Panc1 (cell line): ENCODE measurements at places on chromosomes 5 and 9. TPM values are rescaled to one million over a fixed set of nuclear protein-coding genes. Genes with fewer than 3 reads are reported as not detected.

GRCh38 chr9:126162611-126163381 is 163.8 kb upstream of the MVB12B start:
- no peaks in the 10 kb centered on the region; the same call in 1 of the 2 replicates for H3K27me3 ChIP-seq
- no peak overlapping the region for H3K27ac ChIP-seq
- no peak for DNase-seq
- H3K4me1 ChIP-seq: no peaks in the 10 kb centered on the region
- H3K4me3 ChIP-seq: no peak overlapping the region
- H3K36me3 ChIP-seq: no peaks in the 10 kb centered on the region

The NUTM2F gene
- not detected for total RNA-seq

DNA sequence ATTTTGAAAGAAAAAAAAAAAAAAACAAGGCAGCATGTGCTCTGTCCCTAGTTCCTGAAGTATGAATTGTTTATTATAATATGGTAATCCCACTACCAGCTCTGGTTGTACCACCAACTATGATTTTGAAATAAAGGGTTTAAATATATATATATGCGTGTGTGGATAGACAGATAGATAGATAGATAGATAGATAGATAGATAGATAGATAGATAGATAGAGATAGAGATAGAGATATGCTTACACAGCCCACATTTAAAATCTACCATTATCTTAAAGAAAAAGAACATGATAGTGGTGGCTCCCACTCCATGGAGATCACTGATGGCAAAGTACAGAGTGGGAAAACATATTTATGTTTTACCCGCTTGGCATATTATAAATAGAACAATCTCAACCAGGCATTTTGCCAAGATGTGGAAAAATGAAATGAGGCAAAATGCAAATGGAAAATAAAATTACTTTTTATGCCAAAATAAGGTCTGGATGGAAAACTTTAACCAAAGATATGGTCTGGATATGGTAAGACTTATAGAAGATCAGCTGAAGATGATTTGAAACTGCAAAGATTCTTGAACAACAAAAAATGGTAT is 170.0 kb downstream of the ARL15 start:
- no peak overlapping the region for H3K4me3 ChIP-seq
- no peak overlapping the region for H3K27ac ChIP-seq
- no peaks in the 10 kb centered on the region for H3K4me1 ChIP-seq
- no peak for DNase-seq
- no peaks in the 10 kb centered on the region for H3K27me3 ChIP-seq

The PCDHB10 gene
- total RNA-seq: 0.72 TPM

The STPG3 gene
- 0.26 TPM for total RNA-seq

The DRD1 gene
- 1.0 TPM for total RNA-seq

The DOCK2 gene
- total RNA-seq: 1.4 TPM

DNA sequence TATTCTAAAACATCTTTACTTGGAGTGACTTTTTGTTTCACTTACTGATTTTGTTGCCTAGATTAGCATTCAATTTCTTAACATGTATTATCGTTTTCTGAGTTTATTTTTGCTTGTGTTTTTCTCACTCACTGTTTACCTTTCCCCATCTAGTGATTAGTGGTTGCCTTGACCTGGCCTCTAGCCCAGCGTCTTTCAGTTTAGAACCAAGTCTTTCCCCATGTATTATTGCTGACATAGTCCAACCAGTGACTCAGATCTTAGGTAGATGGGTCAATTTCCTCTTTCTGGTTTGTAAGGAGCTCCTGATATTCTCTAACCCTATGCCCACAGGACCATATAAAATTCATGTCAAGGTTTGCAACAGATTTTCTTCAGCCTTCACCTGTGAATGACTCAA is 135.5 kb downstream of the PRR16 start:
- DNase-seq: no peak
- H3K4me3 ChIP-seq: no peak overlapping the region
- no peaks in the 10 kb centered on the region for H3K27me3 ChIP-seq
- no peaks in the 10 kb centered on the region for H3K4me1 ChIP-seq
- H3K27ac ChIP-seq: no peak overlapping the region

The LHFPL2 gene
- total RNA-seq: 25.8 TPM

The MAN1B1 gene
- total RNA-seq: 57.2 TPM

The RNF208 gene
- 11.5 TPM for total RNA-seq

The ANKRD31 gene
- not detected for total RNA-seq

The SOHLH1 gene
- total RNA-seq: not detected

DNA sequence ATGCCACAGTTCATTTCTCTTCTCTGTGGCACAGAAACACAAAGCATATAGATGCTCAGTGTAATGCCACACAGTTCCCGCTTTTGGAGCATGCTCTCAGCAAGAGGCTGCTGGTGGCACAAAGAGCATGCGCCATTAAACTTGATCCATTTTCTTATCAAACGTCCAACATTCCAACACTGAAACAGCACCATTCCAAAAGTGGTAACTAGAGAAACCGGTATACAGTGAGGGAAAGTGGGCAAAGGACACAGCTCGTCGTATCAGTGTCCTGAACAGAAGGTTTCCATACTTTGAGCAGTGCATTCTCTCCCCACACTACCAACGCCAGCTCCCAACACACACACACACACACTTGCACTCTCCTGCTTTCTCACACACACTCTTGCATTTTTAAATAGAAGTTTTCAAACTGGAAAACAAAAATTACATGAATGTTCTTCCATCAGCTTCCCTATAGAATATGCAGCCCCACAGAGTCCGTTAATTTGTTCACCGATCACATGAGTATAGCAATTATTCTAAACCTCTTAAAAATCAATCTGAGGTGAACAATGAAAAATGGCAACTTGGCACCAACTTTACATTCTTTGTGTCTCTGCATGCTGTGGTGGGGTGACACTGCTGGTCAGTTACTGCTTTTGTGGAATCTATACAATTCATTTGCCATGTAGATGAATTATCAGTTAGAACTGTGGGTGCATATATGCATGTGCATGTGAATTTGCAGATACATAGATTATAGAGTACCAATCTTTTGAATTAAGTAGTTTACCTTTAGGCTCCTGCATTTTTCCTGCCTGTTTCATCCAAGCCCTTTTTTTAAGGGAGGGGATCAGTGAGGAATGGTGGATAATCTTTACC is 5.7 kb downstream of the NFIB start:
- DNase-seq: no peak
- H3K4me1 ChIP-seq: no peaks in the 10 kb centered on the region; the same call in none of the 2 replicates
- H3K36me3 ChIP-seq: no peaks in the 10 kb centered on the region
- H3K27ac ChIP-seq: peak overlapping the region; percentile 82

The STRBP gene
- 40.3 TPM for total RNA-seq

GRCh38 chr5:26942481-26942880 is 95.9 kb downstream of the CDH9 start:
- no peak for DNase-seq
- H3K36me3 ChIP-seq: no peaks in the 10 kb centered on the region
- no peaks in the 10 kb centered on the region for H3K4me1 ChIP-seq
- no peak overlapping the region for H3K4me3 ChIP-seq
- H3K27me3 ChIP-seq: no peaks in the 10 kb centered on the region

DNA sequence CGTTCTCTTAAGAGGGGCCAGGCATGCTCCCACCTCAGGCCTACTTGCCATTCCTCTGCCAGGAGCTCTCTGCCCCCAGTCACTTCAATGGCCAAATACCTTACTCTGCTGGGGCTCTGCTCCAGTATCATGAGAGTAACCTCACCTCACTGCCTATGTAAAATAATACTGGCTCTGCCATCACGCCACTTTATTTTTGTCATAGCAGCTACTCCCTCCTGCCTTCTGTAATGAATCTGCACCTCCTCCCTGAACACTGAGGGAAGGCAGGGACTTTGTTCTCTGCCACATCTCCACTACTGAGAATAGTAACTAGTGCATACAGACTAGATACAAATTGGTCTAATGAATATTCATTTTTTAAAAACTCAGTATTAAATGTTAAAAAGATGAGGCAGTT is 33.8 kb downstream of the MACROH2A1 start:
- no peaks in the 10 kb centered on the region for H3K4me1 ChIP-seq
- H3K27me3 ChIP-seq: no peaks in the 10 kb centered on the region
- H3K27ac ChIP-seq: no peak overlapping the region
- H3K4me3 ChIP-seq: no peak overlapping the region

DNA sequence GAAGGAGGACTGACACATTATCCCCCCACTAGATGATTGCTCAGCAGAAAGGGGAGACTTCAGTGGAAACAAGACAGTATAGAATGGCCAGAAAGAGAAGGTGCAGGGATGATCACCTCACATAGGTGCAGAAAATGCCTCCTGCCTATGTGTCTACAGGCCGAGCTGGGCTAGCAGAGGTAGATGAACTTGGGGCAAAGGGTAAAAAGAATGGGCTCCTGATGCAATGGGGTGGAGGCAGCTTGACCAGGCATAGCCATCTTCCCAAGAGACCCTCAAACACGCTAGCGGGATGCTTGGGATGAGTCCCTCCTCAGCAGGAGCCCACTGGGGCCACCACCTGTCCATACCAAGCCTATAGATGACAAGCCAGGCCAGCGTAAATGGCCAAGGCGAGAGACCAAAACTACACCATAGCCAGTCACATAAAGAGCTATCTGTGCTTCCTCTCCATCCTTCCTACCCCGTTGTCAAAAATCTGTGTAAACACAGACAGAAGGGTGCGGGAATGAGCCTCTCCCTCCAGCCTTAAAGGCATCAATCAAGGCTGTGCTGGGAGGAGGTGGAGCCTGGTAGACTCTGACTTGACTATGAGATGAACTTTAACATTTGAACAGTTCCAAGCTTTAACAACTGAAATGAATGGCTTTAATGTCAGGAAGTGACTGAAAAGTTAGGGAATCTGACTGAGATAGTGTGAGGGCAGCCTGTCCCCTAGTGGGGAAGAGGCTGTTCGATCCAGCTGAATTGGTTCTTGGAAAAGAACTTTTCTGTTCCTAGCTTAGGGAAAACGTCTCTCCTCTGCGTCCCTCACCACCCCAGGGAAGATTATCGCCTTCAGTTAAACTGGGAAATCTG is 10.4 kb downstream of the C9orf152 start:
- H3K36me3 ChIP-seq: no peaks in the 10 kb centered on the region
- H3K4me3 ChIP-seq: no peak overlapping the region
- no peaks in the 10 kb centered on the region for H3K27me3 ChIP-seq
- 0 out of 2 replicates have a peak, but pooled peaks cover 3% of the 10 kb centered on the region for H3K4me1 ChIP-seq
- H3K27ac ChIP-seq: no peak overlapping the region

DNA sequence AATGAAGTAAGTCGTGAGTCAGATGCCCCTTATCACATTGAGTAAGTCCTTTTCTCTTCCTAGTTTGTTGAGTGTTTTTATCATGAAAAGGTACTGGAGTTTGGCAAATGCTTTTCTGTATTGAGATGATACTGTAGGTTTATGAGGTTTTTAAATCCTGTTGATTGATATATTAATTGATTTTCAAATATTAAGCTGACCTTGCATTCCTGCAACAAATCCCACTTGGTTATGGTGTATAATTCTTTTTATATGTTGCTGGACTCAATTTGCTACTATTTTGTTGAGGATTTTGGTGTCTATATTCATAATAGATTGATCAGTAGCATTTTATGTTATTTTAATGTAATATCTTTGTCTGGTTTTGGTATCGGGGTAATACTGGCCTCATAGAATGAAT is 81.0 kb upstream of the BNC2 start:
- H3K4me1 ChIP-seq: no peaks in the 10 kb centered on the region
- no peak overlapping the region for H3K27ac ChIP-seq
- H3K27me3 ChIP-seq: no peaks in the 10 kb centered on the region

DNA sequence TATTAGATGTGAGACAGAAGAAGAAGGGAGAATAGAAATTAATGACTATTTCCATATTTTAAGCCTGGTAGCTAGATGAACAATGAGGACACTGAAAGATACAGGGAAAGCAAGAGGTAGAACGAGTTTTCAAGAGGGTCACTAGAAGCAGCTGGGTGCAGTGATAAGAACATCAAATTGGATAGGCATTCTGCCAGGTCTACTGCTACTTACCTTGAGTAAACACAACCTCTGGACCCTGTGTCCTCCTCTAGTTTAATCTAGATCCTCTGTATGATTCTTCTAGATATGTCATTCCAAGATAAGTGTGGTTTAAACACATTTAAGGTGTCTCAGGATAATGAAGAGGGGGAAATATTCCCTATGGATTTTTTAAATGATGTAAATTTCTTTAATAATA is 31.2 kb downstream of the OTP start:
- peaks cover 9% of the 10 kb centered on the region for H3K27me3 ChIP-seq
- H3K4me3 ChIP-seq: no peak overlapping the region
- no peak overlapping the region for H3K27ac ChIP-seq
- DNase-seq: no peak
- no peaks in the 10 kb centered on the region for H3K4me1 ChIP-seq
- no peaks in the 10 kb centered on the region for H3K36me3 ChIP-seq

DNA sequence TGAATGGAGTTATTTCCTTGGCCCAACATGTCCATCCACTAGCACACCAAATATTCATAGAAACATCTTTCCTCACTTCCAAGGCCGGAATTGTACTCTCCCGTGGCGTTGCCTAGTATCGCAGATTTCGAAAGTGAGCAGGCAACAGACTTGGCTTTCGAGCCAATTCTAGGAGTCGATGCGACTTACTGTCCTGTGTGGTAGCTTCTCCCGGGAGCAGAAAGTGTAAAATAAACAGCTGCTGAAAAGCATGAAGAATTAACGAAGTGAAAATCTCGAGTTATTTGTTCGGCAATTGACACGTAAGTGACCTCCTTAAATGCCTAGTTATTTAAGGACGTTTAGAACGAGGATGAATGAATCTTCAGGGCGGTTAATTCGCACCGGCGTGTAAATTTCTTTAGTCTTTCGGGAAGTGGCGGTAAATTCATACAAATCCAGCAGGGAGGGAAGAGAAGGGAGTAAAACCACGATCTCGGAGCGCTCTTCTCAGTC is 449 bp upstream of the PCSK5 start:
- H3K27ac ChIP-seq: no peak overlapping the region
- H3K4me1 ChIP-seq: no peaks in the 10 kb centered on the region; the same call in 1 of the 2 replicates
- H3K36me3 ChIP-seq: no peaks in the 10 kb centered on the region; the same call in 1 of the 2 replicates

The IRX2 gene
- total RNA-seq: 0.10 TPM

GRCh38 chr5:118701791-118702190 is 286.6 kb downstream of the DTWD2 start:
- H3K4me1 ChIP-seq: no peaks in the 10 kb centered on the region
- H3K4me3 ChIP-seq: no peak overlapping the region
- DNase-seq: no peak
- H3K27me3 ChIP-seq: no peaks in the 10 kb centered on the region

The IL13 gene
- not detected for total RNA-seq

GRCh38 chr9:106860721-106861639 is 2.0 kb upstream of the ZNF462 start:
- H3K27me3 ChIP-seq: no peaks in the 10 kb centered on the region
- H3K27ac ChIP-seq: peak overlapping the region; percentile 86
- peaks cover 11% of the 10 kb centered on the region for H3K4me1 ChIP-seq
- DNase-seq: no peak
- peaks cover 2% of the 10 kb centered on the region; the same call in 1 of the 2 replicates for H3K36me3 ChIP-seq
